Stimulated activated CD4-positive, alpha-beta T cell treated with anti-CD3 and anti-CD28 coated beads, Interleukin-4, amount 100 ng/mL, for 24 hours (primary cell): ENCODE measurements at places on chromosomes 7 and 10.

GRCh38 chr7:132757783-132758182 lies 181.5 kb upstream of the PLXNA4 start:
- no peak for DNase-seq

GRCh38 chr10:62175251-62175650 lies 93.4 kb downstream of the RTKN2 start:
- no peak for DNase-seq

DNA sequence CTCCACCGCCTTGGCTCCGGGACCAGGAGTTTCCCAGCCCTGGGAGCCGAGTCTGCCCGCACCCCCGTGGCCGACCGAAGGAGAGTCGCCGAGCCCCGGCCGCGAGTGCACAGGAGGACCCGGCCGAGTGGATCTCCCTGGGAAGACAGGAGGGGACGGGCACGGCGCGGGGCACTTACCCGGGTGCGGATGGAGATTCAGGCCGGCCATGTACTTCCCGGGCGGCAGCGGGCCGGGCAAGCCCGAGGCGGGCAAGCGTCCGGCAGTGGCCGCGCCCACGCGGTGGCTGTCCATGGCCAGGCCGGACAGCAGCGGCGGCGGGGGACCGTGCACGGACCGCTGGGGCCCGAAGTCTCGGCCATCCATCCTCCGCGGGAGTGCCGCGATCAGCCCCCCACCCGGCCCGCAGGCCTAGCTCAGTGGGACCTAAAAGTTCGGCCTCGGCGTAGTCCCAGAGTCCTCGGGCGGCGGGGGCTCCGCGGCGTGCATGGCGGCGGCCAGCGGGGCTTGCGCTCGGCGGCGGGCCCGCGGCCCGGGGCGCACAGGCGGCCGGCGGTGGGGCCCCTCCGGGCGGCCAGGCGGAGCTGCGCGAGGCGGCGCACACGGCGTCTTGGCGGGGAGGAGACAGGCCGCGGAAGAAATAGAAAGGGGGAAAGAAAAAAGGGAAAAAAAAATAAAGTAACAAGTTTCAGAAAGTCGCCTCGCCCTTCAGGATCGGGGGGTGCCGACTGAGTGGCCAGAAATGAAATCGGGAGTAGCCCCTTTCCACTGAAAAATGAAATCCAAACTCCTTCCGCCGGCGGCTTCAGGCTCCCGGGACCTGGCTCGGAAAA lies 2.5 kb downstream of the TNRC18 start:
- no peak for DNase-seq

- DNase-seq: peak; percentile 28
These were observed 863 bp downstream of the ST8SIA6 start for GRCh38 chr10:17453373-17454091.

DNA sequence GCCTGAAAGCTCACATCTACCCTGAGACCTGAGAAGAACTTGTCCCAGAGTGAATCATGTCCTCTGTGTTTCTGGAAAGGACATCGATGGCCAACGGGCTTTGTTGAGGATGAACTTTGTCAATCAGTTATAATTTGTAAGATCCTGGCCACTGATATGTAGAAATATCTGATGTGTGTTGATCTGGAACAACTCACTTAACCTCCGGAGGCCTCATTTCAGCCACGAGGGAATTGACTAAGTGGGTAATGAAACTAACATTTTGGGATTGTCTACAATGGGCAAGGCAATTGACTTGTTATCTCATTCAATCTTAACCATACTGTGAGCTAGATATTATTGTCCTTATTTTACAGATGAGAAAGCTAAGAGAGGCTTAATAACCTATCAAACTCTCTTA lies 468.1 kb upstream of the NRP1 start:
- no peak for DNase-seq

- DNase-seq: no peak
These were observed 85.7 kb downstream of the LRGUK start for GRCh38 chr7:134212576-134213546.
